ENCODE measurements at places on chromosomes 16 and 17.

GRCh38 chr17:49409066-49409465, 5.6 kb downstream of the PHB1 start:
- DNase-seq = no peak

GRCh38 chr17:80426671-80427326, 11.8 kb downstream of the ENDOV start:
- peak; percentile 71 for DNase-seq

GRCh38 chr17:17788967-17789366, 47.8 kb downstream of the SREBF1 start:
- DNase-seq = no peak

DNA sequence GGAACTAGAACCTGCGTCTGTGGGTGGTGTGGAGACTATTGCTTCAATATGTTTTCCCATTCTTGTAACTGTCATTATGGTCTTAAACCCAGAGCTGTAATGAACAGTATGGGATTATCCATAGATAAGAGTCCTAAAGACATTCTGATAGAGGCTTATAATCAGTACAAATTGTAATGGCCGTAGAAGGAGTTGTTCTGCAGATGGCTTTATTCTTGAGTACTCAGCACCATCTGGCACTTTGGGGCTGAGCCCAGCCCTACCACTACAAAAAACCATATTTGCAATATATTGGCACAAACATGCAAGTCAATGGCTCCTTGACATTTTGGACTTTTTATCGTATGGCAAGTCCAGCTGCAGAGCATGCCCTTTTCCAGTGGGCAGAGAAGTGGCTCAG, 150.0 kb downstream of the HS3ST4 start:
- no peak for DNase-seq

DNA sequence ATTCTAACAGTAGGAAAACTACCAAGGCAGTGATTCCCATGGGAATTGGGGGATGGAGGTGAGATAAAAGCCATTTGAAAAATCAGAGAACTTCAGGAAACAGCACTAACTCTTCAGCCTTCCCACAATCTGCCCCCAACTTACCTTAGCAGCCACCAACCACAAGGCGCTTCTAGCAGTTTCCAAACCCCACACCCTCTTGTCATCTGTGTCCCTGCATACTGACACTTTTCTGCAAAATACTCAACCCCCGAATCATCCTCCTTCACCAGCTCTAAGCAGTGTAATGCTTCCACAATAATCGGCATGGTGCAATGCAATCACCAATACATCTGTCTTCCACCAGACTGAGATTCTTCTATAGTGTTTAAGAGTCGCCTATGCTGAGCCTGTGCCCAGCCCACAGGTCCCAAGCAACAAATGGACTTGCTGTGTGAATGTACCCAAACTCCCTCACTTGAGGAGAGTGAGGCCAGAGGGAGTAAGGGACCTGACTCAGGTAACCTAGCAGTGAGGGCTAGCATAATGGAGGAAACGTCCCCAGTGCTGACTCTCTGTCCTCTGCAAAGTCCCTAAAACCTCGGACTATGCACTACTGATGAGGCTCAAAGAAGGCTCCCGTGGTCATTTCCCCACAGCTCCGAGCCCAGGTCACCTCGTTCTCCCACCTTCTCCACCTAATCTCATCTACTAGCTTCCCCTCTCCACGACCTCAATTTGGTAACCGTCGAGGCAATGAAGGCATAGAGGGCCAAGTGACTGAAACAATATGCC, 943 bp downstream of the DYNC1LI2 start:
- no peak for DNase-seq

GRCh38 chr16:57721356-57722209, 14.0 kb upstream of the KATNB1 start:
- no peak for DNase-seq
